CD4-positive, alpha-beta T cell treated with Interleukin-17A for 1 hour (primary cell): ENCODE measurements at places on chromosomes 5 and 9.

GRCh38 chr5:150036513-150036912 lies 36.0 kb downstream of the HMGXB3 start:
- no peak for DNase-seq

GRCh38 chr5:146766013-146766412 lies 112.5 kb downstream of the PPP2R2B start:
- no peak for DNase-seq

- DNase-seq = no peak
Measured at GRCh38 chr9:70600506-70600905, 186.0 kb upstream of the KLF9 start.

DNA sequence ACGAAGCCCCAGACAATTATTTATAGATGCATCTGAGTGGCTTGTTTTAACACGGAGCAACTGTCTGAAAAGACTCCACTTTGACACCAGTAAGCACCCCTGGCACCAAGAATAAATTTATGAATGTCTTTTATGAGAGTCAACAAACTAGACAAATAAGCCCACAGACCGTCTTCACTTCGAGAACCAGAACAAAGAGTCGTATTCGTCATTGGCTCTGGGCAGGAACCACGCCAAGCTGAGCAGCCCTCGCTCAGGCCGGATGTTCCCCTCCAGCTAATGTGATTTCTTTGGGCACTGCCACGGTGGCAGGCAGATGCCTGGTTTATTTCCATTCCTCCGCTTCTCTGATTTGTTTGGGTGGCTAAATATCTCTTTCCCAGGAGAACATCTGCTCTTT lies 91.9 kb upstream of the STC2 start:
- DNase-seq = no peak

DNA sequence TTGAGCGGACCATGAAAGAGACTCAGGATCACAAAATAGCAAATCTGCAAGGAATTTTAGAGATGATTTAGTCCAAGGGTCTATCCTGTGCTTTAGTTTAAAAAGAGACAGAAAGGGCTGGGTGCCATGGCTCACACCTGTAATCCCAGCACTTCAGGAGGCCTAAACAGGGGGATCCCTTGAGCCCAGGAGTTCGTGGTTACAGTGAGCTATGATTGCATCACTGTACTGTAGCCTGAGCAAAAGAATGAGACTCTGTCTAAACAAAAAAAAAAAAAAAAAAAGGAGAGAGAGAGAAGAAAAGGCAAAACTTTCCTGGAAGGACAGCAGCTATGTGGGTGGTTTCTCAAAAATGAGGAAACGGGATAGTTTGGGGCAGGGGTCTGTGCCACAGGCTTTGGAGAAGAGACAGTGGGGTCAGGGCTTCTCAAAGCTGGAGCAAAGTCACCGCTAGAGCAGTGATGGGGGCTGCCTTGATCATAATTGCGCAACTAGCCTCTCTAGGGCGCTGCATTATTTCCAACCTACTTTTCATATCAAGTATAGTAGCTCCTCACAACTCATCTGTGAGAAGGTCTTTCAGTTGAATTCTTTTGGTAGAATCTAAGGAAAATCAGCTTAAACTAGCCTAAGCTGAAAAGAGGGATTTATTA lies 8.5 kb upstream of the ANKH start:
- no peak for DNase-seq

DNA sequence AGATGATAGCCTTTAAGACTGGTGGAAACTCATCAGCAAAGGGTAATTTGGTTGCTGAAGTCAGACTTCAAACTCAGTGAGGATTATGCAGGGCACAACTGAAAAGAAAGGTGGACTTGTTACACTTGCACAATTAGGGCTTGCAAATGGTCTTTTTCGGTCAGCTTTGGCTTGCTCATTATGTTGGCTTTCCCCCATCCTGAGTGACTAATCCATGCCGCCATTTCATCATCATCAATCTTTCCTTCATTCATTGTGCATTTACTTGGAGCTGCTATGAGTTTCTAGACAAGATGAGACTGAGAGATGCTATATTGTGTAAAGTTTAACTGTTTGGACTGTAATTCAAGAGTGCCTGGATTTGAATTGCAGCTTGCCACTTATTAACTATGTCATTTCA lies 134.8 kb upstream of the PPP1R2B start:
- no peak for DNase-seq

DNA sequence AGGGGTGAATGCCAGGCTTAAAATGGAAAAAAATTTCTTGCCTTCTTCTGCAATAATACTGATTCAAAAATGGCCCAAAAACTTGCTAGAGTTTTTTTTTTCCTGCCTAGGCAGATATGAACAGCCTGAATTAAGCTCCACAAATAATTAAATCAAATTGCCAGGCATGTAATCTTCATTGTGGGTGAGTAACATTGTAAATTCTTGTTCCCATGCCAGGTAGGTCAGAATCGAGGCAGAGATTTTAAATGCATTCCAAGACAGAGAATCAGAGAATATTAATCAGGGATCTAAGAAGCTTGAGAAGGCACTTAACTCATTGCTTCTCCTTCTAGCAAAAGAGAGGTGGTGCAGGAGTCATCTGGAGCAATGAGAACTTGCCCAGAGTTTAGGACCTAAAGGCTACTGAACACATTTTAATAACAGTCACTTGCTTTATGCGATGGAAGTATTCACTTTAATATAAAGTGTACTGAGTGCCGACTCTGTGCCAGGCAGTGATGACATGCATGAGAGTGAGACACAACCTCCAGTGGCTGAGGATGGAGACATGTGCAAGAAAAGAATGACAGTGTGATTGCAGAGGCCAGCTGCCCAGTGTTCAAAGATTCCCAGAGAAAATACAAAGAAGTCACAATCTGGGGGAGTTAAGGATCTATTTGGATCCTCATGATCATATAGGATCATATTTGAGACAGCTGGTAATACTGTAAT lies 102.3 kb downstream of the APBA1 start:
- DNase-seq = no peak

GRCh38 chr5:72034770-72035169 lies 72.5 kb upstream of the MAP1B start:
- no peak for DNase-seq

GRCh38 chr9:87510252-87510683 lies 12.6 kb downstream of the DAPK1 start:
- no peak for DNase-seq

DNA sequence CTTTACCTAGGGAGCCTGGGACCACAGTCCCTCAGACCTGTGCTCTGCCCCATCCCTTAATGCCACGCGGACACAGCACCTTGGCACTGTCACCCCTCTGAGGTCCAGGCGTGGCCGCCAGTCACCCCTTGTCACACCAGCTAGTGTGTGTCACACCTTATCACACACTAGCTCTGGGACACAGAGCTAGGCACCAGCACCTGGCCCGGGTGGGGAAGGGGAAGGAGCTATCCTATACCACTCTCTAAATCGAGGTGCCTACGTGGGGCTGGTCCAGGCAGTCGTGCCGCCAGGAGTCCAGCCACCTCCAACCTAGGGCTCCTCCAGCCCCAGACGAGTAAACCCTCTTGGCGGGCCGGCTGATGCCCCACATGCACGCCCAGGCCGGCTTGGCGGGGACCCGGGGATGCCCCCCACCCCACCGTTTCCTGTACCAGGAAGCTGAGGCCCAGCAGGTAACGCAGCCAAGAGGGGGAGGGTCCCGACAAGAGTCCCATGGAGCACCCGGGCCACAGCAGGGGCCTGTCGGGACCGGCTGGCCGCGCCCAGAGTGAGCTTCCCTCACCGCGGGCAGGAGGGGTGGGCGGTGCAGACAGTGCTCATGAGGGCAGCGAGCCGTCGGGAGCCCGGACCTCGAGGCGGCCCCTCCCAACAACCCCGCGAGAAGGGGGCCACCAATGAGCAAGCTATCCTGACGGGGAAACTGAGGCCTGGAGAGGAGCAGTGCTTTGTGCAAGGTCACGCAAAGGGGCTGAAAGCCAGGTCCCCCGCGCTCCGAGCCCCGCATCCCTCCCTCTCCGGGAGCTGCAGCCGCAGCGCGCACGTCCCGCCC lies 550 bp downstream of the CORO2A start:
- DNase-seq = peak; percentile 43

- DNase-seq = no peak
Measured at GRCh38 chr5:138038826-138039225, 5.9 kb upstream of the FAM13B start.

GRCh38 chr5:174234388-174234787 lies 188.9 kb downstream of the NSG2 start:
- no peak for DNase-seq

DNA sequence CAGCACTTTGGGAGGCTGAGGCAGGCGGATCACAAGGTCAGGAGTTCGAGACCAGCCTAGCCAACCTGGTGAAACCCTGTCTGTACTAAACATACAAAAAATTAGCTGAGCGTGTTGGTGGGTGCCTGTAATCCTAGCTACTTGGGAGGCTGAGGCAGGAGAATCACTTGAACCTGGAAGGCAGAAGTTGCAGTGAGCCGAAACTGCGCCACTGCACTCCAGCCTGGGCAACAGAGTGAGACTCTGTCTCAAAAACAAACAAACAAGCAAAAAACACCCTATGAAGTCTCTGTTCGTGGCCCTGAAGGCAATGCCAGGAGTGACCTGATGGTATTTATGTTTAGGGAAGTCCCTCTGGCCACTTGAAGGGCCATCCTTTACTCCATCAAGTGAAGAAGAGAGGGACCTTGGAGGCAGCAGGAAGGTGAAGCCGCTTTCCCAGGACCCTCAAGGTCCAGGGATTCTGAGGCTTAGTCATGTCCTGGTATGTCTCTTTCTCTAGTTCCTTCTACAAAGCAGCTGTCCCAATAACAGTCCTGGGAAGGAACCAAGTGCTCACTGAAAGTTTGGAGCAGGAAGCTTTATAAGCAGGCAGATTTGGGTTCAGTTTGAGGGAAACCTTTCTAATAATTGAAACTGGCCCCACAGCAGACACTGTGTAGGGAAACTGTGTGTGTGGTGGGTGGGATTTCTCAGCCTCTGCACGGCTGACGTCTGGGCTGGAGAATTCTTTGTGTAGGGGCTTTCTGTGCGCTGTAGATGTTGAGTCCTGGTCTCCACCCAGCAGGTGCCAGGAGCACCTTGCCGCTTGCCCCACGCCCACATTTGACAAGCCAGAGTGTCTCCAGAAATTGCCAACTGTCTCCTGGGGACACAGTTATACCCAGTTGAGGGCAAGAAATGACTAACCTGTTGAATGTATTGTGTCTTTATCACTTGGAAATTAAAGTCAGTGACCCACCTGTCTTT lies 12.5 kb downstream of the PHF2 start:
- DNase-seq = no peak

GRCh38 chr9:89648247-89649000 lies 43.6 kb downstream of the GADD45G start:
- no peak for DNase-seq

- no peak for DNase-seq
Measured at GRCh38 chr9:99085949-99086948, 18.7 kb upstream of the TGFBR1 start.

DNA sequence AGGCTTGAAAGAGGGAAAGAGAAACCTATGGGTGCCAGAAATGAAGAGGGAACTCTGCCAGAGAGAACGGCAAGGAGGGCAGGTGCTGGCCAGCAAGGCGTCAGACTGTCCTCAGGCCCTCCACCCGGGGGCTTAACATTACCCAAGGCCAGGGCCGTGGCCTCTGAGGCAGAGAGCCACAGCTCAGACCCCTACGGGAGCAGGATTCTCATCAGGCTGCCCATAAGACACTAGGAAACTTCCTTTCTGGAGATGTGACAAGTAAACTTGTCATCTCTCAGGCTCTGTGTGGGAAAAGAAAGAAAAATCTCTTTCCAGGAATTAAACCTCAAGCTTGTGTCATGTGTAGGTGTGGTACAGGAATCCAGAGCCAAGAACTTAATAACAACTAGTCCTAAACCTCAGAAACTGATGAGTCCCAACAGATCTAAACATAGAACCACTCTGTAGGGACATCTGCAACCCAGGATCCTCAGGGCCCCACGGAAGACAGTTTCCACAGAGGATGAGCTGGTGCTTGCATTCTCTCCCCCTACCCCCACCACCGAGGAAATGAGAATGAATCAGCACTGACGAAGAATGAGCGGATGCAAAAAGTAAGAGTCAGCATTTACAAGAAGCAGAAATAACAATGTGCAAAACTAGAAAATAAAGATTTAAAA lies 74.3 kb downstream of the DCP2 start:
- DNase-seq = no peak

DNA sequence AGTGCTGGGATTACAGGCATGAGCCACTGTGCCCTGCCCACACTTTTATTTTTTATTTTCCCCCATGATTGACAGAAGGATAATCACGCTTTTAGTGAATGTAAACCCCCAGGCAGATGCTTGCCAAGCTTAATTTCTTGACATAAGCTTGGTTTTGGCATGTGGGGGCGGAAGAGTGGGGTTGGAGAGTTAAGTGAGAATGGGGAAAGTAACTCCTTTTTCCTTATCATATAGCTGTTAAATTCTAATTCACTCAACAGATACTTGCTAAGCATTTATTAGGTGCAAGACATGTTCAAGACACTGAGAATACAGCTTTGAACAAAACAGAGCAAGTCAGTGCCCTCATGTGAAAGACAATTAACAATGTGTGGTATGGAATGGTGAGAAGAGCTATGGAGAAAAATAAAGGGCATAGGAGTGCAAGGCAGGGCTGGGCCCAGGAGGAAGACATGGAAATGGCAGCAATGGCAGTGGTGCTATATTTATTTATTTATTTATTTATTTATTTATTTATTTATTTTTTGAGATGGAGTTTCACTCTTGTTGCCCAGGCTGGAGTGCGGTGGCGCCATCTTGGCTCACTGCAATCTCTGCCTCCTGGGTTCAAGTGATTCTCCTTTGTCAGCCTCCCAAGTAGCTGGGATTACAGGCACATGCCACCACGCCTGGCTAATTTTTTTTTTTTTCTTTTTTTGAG lies 2.2 kb downstream of the SLC26A2 start:
- no peak for DNase-seq

- no peak for DNase-seq
Measured at GRCh38 chr9:110125207-110125751, 82.7 kb downstream of the C9orf152 start.

- DNase-seq = no peak
Measured at GRCh38 chr5:135343413-135343812, 55.6 kb downstream of the MACROH2A1 start.

DNA sequence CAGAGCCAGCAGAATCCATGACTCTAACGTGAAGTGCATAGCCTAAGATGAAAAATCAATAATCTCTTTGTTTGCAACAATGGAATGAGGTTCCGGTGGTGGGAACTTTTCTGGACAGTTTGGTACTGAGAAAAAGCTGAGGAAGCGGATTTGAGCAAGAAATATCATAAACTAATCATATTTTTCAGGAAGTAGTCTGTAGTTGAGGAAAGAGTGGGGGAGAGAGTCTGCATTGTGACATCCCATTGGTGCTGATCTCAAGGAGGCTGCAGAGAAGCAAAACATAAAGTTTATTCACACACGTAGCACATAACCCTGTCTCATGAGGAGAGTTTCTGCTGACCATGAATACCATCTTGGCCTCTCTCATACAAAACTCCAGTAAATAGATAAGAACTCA lies 15.8 kb upstream of the FCHO2 start:
- DNase-seq = no peak

GRCh38 chr9:13033959-13034693 lies 245.4 kb downstream of the MPDZ start:
- DNase-seq = no peak
